ENCODE measurements at places on chromosomes 16 and 17.

DNA sequence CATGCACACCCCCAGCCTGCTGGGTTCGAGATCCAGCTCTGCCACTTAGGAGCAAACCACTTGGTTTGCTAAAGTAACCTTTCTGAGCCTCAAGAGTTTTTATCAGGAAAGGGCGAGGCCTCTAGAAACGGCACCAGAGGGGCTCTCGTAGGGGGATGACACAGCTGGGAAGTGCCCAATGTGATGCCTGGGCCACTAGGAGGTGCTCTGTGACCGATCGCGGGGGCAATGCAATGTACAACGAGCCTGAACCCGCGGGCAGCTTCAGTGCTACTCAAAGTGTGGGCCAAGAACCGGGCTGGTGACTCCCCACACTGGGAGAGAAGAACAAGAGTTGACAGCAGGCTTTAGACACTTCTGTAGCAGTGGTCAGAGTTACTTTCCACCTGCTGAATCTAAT is 9.4 kb downstream of the C16orf89 start:
- no peak for DNase-seq

DNA sequence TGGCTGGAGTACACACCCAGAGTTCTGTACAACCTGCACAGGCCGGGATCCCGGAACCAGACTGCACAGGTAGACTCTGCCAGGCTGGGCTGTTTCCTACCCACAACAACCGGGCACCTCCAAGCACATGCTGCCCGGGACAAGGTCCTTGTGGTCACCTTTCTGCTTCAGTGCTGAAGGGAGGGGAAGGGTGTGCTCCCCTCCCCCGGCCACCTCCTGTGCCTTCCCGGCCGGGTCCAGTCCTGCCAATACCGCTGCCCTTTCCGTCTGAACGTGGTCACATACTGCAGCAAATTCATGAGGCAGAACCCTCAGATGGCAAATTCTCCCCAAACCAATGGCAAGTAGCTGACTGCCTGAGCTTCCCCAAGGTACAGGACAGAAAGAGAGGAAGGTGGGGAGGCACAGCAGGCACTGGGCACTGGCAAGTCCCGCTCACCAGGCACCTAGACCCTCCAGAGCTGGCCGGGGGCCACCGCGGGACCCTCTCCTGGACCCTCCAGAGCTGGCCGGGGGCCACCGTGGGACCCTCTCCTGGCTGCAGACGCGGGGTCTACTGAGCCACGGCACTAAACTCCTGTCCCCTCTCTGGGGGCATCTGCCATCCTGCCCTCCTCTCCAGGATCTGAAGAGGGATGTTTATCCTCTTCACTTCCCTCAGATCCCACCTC is 22.8 kb downstream of the SLC43A2 start:
- no peak for DNase-seq

- DNase-seq: no peak
Observed at GRCh38 chr17:76208120-76208519, 32.2 kb downstream of the RNF157 start.

DNA sequence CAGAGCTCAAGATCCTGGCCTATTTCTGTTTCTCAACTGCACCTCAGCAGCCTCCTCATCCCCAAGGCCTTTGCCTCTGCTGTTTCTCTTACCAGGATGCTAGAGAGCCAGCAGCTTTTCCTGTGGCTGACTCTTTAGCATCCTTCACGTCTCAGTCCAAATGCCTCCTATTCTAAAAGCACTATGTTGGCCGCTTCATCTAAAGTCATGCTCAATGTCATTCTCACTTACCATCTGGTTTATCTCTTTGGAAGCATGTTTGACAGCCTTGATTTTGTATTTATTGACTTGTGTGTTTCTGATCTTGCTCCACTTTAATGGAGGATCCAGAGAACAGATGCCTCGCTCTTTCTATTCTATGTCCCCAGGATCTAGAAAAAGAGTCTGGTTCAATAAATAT is 351.8 kb upstream of the CDH11 start:
- no peak for DNase-seq

GRCh38 chr17:1180958-1181752 is 1.4 kb upstream of the ABR start:
- DNase-seq: no peak

DNA sequence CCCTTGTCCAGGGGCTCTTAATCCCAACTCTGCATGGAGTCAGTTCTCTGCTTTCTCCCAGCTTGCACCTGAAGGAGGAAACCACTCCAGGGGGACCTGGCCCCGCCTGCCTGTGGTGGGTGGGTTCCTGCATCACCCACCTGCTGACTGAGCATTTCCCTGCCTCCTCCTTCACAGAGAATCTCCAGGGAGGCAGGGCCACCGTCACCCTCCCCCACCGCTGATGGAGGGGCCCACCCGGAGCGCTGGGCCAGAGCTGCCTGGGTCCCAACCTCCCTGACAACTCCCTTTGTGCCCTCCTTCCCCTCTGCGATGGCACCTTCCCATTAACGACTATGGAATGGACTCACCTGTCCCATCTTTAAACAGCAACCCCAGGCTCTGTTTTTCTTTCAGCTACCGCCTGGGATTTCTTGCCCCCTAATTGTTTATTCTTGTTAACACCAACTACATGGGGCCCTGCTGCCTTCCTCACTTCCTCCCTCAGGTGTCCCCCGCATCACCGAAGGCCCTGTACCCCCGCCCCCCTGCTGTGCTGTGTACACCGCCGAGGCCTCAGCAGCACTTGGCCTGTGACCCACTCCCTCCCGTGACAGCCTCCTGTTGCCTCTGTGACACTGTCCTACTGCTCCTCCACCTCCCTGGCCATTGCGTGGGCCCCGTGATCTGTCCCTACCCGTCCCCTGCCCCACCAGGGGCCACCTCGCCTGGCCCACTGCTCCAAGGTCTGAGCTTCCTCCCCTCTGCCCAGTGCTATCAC is 842 bp upstream of the TEDC2 start:
- DNase-seq: no peak

DNA sequence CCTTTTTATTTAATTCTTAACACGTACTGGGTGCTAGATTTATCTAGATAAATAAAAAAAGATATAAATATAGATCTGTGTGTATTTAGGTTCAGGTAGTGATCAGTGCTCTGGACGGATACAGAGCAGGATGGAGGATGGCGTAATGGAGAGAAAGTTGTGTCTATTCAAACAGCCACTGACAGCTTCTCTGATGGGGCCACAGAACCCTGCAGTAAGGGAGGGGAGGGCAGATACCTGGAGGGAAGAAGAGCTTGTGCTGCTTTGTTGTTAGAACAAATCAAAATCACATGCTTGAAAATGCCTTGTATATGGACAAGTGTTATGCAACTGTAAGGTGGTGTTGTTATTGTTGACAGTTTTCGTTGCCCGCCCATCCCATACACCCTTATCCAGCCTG is 170.2 kb downstream of the UTP18 start:
- no peak for DNase-seq

DNA sequence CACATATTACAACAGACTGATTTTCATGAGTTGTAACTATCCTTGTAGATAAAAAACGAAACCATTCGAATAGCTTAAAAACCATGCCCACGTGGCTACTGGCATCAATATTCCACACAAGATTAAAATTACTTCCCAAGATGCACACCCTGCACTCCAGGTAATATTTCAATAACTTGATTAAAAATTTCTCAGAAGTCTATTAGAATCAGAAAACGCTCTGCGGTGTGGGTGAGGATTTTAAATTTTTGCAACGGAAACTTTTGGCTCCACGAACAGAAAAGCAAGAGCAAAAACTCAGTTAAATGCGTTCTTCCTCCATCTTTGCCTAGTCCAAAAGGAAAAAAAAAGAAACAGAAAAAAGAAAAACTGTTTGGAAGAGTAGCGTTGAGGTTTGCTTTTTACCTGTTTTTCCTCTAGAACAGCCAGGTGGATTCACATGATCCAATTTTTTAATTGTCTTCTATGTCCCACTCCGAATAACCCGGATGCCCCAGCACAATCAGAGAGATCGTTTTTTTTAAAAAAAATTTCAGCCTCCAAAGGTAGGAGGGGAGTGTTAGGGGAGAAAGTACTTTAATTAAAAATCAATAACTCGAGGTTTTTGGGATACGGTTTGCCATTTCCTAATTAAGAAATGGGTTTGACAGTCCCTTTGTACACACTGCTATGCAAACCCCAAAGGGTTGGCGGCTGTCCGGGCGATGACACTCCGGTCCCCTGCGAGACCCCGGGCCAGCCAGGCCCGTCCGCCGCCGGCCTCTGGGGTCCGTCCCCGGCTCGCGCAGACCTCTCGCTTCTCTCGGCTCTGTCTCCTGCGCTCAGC is 708 bp upstream of the NFAT5 start:
- no peak for DNase-seq

GRCh38 chr17:66747578-66748275 is 87.2 kb upstream of the CACNG5 start:
- DNase-seq: peak; percentile 33

- no peak for DNase-seq
Observed at GRCh38 chr16:71460236-71460635, 1.8 kb downstream of the ZNF23 start.

- peak; percentile 90 for DNase-seq
Observed at GRCh38 chr17:7579001-7579833, at the start of gene CD68. CD68 (plus strand) TSS chr17:7579638; CDS start chr17:7579678, 40 bp downstream.

DNA sequence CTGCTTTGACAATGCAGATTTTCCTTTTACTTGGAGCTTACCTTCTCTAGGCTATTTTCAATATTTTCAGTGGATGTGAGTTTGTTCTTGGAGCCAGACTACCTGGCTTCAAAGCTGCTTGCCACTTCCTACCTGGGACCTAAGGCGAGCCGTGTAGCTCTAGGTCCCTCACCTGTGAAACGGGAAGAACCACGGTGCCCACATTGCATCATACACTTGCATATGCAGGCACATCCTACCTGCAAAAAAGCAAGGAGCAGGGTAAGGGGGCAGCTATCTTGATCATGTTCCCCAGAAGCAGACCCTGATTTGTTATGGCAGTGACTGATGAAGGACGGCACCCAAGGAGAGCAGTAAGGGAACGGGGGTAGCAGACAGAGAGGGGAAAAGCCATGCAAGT is 27.0 kb upstream of the MPRIP start:
- DNase-seq: no peak

- DNase-seq: no peak
Observed at GRCh38 chr17:2093349-2093748, 38.4 kb downstream of the HIC1 start.

DNA sequence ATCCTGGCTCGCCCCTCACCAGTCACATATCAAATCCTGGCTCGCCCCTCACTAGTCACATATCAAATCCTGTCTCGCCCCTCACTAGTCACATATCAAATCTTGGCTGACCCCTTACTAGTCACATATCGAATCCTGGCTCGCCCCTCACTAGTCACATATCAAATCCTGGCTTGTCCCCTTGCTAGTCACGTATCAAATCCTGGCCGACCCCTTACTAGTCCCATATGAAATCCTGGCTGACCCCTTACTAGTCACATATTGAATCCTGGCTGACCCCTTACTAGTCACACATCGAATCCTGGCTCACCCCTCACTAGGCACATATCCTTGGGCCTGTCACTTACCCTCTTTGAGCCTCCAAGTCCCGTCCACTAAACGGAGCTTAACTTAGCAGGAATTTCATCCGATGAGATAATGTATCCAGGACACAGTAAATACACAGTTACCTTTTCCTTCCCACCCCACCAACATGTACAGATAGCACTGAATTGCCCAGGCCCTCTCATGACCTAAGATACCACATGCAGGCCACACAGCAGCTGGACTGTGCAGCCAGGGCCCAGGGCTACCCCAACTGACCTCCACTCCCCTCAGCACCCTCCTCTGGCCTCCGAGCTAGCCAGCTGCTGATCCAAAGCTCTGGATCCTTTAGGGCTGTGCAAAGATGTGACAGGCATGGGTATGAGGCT is 157.8 kb upstream of the RPH3AL start:
- no peak for DNase-seq

DNA sequence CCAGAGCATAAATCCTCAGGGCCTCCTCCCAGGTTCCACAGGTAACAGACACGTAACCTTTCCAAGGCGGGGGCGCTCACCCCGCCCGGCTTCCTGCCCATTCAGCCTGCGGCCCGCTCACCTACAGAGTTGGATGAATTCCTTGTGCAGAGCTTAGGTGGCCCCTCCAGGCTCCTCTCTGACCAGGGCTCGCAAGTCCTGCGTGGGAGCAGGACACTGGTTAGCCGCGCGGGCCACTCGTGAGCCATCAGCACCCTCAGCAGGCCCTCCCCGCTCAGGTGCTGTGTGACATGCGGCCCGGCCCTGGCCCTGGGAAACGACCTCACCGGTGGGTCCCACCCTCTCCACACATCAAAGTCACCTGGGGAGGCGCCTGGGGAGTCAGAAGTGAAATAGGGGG is 528 bp downstream of the TERB1 start:
- DNase-seq: no peak

DNA sequence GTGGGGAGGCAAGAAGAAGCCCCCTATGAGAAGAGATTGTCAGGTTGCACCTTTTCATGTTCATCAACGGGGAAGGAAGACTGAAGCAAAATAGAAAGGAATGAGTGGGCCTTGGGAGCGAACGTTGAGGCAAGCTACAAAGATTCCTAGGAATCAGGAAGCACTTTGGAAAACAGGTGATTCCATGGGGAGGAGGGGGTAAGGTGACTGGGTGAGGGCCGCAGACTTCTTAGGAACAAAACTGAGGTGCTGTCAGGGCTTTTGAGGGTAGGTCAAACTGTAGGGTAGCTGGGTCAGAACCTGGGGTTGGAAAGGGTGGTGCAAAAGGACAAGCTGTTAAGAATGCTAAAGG is 528 bp downstream of the ITFG1 start:
- DNase-seq: no peak

GRCh38 chr17:17641621-17642409 is 39.4 kb upstream of the RAI1 start:
- DNase-seq: peak; percentile 87

DNA sequence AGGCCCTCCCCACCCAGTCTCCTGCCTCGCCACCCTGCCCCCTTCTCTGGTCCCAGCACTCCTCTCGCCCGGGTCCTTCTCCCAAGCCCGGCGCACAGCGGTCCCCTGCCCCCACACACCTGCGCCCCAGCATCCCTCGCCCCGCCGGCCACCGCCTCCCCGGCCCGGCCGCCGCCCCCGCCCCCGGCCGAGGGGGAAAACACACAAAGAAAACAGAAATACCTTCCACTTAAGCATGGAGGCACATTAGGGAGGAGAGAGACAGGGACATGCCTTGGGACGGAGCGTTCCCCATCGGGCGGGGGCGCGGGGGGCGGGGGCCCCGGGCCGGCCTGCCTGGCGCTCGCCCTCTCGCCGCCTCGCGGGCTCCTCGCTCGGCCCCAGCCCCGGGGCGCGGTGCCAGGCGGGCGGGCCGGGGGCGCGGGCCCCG is 326 bp downstream of the SRCIN1 start:
- DNase-seq: no peak

DNA sequence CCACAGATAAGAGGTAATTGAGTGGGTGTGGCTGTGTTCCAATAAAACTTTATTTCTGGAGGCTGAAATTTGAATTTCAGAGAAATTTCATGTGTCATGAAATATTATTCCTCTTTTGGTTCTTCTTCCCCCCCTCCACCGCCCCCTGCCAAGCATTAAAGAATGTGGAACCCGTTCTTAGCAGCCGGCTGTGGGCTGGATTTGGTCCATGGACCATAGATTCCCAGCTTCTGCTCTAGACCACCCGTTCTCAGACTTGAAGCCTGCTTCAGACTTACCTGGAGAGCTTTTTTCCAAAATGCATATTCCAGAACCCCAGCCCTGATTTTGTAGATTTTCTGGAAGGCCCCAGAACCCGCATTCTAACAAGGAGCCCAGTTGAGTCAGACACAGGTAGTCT is 15.1 kb upstream of the LASP1NB start:
- peak; percentile 17 for DNase-seq

Measured in sigmoid colon (tissue), 7 donors.